ENCODE measurements at places on chromosomes 13 and 19.

DNA sequence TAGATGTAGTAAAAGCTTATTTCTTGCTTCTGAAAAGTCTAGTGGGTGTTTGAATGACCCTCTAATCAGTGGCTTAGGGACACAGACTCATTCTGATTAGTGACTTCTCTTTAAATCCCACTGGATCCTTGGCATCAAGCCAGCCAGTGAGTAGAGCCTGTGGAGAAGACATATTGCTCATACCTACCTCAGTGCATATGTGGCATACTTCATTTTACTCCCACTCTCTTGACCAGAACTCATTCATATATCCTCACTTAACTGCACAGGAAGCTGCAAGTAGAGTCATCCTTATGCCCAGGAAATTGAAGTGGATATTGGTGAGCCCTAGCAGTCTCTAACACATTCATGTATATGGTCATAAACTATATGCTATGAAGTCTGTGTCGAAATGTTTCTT is 148.3 kb downstream of the PDS5B start:
- no peak for DNase-seq

DNA sequence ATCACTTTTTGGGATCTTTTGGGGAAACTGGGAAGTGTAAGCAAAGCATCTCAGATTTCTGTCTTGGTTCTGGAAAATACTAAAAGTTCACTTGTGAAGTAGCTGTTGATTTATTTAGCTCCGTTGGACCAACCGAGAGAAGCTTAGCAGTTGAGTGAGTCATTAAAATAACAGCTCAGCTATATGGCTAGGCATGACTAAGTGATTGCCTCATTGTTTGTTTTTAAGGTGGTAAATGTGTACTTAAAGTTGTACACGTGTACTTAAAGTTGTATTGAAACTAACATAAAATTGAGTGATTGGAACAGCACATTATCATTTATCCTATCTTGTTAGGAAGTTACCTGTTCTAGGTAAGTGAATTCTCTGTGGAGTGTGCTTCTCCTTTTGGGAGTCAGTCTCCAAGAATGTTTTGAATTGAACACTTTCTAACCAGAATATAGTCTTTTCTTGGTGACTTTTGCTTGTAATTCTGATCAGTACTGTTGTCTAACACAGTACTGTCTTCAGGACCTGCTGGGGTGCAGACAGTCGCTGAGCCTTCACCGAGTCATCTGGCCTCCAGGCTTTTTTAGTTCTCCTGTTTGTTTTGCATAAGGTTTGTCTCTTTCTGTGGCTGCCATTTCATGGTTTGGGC is 2.9 kb upstream of the DCUN1D2 start:
- peak; percentile 9 for DNase-seq

DNA sequence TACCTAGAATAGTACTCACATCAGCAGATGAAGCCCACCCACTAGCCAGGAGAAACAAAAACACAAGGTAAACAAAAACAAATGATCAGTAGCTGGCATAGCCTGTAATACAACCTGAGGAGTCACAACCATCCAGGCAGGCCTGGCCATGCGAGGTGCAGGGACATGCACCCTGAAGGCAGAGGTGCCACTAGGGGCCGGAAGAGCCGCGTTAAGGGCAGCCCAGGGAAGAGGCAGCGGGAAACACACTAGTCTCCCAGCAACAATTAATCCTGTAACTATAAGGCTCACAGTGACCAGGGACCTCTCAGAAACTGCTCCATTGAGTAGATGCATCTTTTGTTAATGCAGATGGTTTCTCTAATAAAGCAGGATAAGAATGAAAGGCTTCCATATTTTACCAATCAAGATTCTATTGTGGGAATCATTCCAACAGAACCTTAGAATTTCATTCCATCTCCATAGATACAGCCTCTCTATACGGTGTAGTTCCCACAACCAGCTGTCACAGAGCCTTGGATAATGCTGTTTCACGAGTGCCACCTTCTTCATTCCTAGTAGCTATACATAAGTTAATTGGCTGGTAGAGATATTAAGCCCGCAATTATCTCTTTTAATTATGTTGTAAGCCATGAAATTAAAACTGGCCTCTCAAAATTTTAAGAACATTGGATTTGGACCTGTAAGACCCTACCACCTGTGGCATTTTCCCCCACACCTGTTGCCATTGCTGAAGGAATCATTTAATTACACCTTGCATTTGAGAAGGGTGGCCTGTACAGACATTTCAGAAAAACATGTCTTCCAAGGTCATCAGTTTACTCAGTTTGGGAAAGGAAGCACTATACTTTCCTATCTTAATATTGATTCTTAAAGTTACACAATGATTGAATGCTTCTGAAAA is 28.7 kb downstream of the ANKRD10 start:
- no peak for DNase-seq

DNA sequence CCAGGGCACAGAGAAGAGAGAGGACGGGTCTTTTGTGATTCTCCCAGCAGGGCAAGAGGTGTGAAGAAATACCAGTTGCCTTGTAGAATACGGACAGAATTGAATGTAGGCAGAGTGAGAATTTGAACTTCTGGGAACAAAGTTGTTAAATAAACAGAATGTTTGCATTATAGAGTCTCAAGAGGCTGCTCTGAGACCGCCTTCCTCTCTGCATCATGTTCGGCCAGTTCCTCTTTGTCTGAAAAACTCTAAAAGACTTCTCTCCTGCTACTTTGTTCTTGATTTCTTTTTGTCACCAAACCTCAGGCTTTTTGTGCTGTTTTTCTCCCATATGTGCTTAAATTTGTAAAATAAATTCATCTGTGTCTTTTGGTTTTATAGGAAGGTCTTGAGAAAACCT is 256.4 kb downstream of the DLEU7 start:
- DNase-seq: no peak

- DNase-seq: no peak
Observed at GRCh38 chr13:31227870-31228269, 28.1 kb downstream of the B3GLCT start.

GRCh38 chr13:90746230-90746629 is 601.3 kb upstream of the MIR17HG start:
- no peak for DNase-seq

- DNase-seq: no peak
Observed at GRCh38 chr13:66519259-66519658, 710.9 kb downstream of the PCDH9 start.

- DNase-seq: no peak
Observed at GRCh38 chr19:616747-617526, 16.4 kb downstream of the POLRMT start.

DNA sequence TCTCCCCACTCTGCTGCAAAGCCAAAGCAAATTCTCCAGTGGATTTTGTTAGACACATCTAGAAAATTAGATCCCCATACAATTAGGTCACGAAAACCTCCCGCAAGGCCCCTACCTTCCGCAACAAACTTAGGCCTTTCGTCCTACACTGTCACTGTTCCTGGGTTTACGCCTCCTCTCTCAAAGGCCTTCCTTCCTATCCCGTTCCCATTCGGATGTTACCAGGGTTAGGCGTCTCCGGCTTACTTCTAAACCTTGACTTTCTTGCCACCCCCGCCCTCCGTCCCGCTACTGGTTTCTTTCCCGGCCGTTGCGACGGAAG is 754 bp downstream of the RNF6 start:
- no peak for DNase-seq

- no peak for DNase-seq
Observed at GRCh38 chr13:42219876-42220275, 52.1 kb upstream of the AKAP11 start.

- no peak for DNase-seq
Observed at GRCh38 chr13:41467425-41467945, 10.1 kb downstream of the RGCC start.

- DNase-seq: no peak
Observed at GRCh38 chr13:72168126-72168855, 301.3 kb upstream of the DACH1 start.

GRCh38 chr19:355134-355533 is 10.5 kb upstream of the MIER2 start:
- DNase-seq: no peak

GRCh38 chr13:98537306-98537705 is 39.6 kb downstream of the STK24 start:
- DNase-seq: no peak

DNA sequence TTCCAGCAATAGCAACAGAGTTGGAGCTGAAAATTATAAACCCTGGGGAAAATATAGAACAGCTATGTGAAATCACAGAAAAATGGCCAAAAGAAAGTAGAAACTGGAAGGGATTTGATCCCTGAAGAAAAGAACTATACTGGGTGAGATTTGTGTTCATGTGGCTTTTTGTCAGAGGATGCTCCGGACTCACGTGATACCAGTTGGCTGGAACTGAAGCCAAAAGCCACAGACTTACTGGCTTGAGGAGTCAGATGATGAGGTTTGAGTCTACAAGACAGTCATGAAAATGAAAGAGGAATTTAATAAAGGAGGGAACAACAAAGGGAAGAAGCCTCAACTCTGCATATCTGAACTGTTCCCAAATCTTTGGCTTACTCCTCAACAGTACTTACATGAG is 427.1 kb downstream of the GPC5 start:
- no peak for DNase-seq

DNA sequence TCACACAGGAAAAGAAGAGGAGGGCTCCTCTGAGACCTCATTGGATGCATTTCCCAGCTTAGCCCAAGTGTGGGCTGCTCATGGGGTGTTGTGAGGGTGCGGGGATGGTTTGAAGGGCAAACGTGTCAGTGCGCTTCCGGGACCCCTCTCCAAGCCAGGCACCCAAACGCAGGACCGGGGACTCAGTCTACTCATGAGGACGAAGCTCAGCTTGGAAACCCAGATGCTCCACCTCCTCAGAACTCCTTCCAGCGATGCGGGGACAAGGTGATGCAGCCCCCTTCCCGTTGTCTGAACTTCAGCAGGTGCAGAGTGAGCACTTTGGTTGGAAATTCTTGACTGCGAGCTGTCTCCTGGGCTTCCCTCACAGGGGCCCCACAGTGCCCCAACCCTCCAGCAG is 33.1 kb upstream of the MTIF3 start:
- no peak for DNase-seq

DNA sequence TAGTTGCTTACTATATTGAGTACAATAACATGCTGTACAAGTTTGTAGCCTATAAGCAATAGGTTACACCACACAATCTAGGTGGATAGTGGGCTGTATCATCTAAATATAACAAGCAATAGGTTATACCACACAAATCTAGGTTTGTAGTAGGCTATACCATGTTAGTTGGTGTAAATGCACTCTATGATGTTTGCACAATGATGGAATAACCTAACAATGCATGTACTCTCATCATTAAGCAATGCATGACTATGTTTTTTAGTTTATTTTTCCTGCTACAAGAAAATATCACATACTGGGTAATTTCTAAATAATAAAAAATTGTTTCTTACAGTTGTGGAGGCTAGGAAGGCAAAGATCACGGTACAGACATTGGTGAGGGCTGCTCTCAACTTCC is 262.5 kb downstream of the SLITRK6 start:
- no peak for DNase-seq

DNA sequence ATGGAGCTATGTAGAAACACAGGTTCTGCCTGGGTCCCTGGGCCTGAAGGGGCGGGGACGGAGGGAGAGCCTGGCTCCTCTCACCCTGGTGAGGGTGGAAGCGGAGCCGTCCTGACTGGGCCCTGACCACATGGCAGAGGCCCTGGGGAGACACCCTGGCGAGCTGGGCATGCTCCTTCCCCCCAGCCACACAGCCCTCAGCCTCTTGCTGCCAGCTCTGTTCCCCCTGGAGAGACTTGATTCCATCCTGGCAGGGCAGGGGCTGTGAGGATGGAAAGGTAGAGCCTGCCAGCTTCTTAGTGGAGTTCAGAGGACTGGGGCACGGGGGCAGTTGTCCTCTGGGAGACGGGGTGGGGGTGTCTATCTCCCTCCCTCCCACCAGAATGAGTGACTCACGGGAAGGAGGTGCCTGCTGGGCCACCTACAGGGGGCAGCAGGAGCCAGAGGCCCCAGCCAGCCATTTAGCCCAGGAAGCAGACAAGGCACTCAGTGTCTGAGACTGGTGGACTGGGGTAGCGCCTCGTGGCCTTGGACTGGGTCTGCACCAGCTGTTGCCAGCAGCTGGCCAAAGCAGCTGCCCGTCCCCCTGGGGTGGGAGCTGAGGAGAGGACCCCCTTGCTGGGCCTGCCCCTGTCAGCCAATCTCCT is 22.8 kb upstream of the RNF17 start:
- DNase-seq: no peak

- no peak for DNase-seq
Observed at GRCh38 chr13:112782429-112783010, 92.7 kb downstream of the ATP11A start.

DNA sequence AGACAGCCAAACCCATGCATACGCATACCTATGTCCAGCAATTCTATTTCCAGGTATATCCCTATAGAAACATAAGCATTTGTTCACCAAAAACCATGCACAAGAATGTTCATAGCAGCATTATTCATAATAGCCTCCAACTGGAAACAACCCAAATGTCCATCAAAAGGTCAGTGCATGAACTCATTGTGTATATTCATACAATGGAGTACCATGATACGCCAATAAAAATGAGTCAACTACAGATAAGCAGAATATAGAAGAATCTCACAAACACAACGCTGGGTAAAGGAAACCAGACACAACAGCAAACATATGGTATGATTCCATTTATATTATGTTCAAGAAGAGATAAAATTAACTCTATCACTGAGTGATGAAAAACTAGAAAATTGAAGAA is 23.8 kb downstream of the DEDD2 start:
- DNase-seq: no peak

- no peak for DNase-seq
Observed at GRCh38 chr19:20414120-20414519, 151.5 kb downstream of the ZNF737 start.

DNA sequence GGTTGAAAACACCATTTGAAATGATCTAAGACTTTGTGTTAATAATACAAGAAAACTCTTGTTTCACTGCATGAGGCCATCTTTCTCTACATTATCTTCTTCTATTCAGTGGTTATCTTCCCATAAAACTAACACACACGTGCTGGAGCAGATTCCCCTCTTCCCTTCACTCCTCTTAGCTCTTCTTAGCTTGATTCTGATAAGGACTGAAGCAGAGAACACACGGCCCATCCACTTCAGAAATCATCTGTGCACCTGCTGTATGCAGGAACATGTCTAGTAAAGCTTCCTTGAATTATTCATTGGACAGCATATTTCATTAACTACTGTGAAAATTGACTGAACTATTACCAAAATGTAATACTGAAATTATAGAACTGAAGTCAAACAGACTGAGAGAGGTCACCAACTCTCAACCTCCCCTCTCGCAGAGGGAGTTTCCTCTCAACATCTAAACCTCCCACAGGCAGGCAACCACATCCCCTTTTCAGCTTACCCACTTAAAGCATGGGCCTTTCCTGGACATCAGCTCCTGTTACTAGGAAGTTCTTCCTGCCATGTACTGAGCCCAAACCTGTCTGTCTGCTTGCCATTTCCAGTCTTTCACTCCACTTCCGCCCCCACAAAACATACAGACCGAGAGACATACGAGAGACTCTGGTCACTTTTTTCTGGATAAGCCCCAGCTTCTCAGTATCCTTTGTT is 113.9 kb downstream of the CRYL1 start:
- no peak for DNase-seq

- no peak for DNase-seq
Observed at GRCh38 chr19:1041272-1041834, 1.4 kb downstream of the ABCA7 start.

- DNase-seq: no peak
Observed at GRCh38 chr19:6593651-6594416, 2.9 kb upstream of the CD70 start.

GRCh38 chr19:16144216-16144581 is 714 bp downstream of the HSH2D start:
- DNase-seq: no peak

Measured in NCI-H1436 treated with DMSO at 0.1 percent for 48 hours (cell line).